ENCODE measurements at places on chromosomes 3 and 15.

DNA sequence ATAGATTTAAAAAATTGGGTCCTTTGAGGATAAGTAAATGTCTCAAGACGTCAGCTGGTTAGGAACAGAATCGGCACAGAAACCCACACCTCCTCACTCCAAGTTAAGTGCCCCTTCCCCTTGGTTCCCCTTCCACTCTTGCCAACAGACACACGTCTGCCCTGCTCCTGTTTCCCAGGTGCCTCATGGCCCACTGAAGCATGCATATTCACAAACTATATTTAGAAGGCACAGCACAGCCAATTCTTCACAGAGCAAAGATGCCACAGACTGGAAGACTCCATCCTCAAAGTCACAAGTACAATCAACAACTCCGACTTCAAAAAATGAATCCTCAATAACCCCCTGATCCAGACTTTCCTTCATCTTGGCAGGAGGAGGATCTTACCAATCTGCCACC lies 295.4 kb upstream of the NR2F2 start:
- DNase-seq: no peak

DNA sequence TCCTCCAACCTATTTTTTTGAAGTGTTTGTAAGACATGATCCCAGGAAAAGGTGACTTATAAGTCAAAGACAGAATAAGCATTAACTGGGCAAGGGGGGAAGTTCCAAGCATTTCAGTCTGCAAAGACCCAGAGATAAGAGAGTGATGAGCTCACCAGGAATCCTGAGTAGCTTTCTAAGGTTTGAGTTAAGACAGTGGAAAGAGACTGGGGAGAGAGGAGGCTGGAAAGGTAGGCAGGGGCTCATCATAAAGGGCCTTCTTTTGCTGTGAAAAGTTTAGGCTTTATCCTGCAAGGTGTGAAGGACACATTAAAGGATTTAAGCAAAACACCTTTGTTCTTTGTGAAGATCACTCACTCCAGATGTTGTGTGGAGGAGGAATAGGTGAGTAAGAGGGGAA lies 438.8 kb downstream of the CHL1 start:
- DNase-seq: no peak

GRCh38 chr15:48332642-48333034 lies 1.4 kb downstream of the DUT start:
- DNase-seq: peak; percentile 39

- no peak for DNase-seq
Observed at GRCh38 chr3:158925828-158926494, 124.1 kb downstream of the MFSD1 start.

- no peak for DNase-seq
Observed at GRCh38 chr3:130850843-130851242, 43.0 kb upstream of the ATP2C1 start.

DNA sequence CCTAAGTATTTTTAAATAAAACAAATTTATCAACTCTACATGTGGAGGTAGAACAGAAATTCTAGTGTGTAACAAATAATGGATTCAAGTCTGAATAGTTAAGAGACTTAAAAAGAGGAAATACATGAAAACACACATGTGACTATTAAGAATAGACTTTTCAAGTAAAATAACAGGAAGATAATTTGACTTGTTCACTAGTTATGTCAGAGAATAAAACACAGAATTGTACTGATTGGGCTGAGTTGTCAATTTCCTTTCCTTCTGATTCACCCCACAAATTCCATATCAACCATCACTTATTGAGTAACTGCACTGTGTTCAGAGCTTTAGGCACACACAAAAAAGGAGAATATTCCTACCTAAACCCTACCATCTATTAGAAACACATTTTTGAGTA lies 557.2 kb downstream of the TUSC7 start:
- no peak for DNase-seq

DNA sequence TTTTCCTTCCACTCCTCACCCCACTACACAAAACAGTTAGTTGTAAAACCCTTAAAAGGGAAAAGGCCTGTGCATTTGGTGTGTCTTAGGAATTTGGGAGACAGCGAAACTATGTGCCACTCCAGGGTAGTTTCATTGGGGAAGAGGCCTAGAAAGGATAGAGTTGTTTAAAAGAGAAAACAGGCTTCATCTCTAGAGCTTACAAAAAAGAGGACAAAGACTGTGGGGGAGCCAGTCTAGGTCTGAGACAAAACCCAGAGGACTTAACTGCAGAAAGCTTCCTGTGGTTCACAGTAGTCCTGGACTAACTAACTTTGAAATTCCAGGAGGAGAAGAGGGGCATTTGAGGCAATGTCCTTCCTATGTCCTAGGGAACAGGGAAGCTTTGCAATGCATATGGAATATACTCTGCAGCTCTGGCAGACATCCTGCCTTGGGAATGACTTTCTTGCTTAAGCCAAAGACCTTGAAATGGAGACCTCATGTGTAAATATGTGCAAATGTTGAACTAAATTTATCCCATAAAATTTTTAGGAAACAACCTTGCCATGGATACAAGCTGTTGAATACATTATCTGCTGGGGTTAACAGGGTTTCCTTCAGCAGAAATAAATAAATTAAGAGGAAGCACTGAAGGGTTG lies 159.4 kb downstream of the LSAMP start:
- no peak for DNase-seq

- peak; percentile 48 for DNase-seq
Observed at GRCh38 chr15:84035399-84035766, 200.2 kb upstream of the GOLGA6L4 start.

DNA sequence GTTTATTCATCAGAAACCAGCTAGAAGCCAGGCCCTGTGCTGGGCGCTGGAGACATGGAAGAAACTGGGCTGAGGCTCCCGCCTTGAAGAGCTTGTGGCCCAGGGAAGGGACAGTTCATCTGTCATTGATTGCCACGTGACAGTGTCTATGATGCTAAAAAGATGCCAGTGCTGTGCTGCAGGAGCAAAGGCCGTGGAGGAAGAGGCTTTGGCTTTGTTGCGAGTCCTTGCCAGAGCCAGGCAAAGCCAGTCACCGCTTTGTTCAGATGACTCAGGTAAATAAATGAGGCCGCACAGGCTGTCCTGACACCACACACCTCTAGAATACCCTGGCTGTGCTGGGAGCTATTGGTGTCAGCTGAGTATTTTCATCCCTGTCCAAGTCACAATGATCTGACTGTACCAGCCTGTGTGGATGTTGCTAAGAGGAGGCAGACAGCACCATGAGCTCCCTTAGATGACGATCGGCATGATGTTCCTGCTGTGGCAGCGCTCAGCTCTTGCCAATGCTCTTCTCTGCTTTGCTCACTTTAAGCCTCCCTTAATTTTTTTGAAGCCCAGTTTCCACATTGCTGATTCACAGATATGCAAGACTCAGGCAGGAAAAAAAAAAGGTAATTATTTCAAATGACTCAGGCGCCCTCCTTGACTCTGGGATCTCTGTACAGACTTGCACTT lies 77.5 kb downstream of the CCNL1 start:
- no peak for DNase-seq

DNA sequence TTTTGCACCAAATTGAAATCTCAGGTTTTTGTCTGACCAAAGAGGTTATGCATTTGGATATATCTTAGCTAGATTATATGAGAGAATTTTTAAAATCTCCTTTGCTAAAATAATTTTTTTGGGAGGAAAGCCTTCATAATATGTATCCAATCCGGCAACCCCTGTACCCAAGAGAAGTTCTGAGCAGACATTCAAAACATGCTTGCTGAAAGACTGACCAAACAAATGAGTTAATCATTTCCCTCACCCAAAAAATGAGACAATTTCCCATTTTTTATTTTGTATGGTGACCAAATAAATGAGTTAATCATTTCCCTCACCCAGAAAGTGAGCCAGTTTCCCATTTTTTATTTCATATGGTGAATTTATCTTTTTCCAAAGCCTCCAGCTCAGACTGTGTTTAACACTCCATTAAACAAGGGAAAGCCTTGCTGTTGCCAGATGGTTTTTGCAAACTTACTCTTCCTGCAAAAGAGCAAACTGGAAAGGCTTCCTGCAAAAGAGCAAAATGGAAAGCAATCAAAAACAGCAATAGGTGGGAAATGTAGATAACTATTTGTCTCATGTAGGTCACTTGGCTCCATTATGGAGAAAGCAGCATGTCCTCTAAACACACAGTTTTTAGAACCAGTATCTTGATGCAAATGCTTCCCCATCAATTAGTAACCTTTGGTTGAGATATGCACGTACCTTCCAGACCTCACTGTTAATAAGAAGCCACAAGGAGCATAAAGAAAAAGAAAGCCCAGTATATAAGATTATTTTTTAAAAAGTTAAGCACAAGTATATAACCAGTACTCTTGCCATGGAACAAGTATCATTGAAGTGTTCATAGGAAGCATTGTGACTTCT lies 78.4 kb upstream of the OSTN start:
- DNase-seq: no peak

- DNase-seq: no peak
Observed at GRCh38 chr3:45187694-45188141, 38.4 kb downstream of the TMEM158 start.
